ENCODE measurements at places on chromosomes 4 and X.

DNA sequence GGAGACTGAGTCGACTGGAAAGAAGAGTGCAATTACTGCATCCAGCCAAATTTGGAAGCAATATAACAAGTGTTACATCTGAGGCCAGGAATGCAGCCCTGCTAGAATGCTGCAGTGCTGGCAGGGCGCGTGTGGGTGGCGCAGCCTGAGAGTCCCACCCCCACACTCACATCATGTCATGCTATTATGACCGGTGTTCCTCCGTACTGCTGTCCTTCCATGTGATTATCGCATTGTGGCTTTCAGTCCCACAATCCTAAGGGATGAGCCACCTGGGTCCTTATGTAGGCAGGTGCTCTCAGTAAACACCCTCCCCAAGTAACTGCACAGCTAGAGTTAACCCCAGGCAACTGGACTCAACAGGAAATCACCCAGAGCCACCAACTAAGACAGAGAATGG, 122.6 kb upstream of the CPEB2 start:
- no peak for DNase-seq

DNA sequence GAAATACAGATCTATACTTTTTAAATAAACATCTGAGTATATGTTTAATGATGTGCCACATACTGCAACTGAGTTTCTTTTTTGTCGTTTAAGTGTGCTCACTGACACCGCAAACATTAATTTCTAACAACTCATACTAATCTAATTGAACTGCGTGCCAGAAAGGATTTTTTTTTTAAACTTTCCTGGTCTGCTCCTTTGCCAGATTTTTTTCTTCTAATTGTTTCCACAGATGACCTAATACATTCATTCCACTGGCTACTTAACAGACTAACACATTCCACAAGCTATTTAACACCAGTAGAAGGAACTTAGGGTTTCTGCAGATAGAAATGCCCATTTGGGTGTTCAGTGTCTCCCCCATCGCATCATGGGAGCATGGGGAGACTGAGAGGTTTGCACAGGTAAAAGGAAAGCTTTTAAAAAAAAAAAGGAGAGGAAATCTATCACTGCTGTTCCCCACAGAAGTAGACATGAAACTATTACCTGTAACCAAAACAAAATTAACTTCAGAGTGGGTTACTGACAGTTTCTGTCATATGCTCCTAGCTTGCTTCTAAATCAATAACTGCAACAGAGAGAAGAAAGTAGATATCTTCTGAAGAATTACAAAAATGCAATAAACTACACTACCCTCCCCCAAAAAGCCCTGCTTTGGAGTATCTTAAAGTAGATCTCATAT, 31.6 kb downstream of the SH3KBP1 start:
- DNase-seq = no peak

DNA sequence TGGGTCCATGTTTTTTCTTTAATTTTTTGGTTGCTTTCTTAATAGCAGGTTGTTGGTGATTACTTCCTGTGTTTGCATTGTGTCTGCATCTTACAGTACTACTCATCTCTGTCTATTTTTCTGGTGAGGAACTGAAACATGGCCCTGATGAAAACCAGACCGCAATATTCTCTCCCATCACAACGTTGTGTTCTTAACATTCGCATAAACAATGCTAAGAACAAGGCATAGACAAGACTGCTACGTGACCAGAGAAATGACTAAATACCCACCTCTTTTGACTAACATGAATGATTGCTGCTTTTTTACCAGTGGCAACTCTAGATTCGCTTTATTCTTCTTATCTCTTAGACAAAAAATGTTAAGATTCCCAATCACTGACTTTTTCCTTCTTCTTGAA, 179.1 kb downstream of the GC start:
- no peak for DNase-seq

DNA sequence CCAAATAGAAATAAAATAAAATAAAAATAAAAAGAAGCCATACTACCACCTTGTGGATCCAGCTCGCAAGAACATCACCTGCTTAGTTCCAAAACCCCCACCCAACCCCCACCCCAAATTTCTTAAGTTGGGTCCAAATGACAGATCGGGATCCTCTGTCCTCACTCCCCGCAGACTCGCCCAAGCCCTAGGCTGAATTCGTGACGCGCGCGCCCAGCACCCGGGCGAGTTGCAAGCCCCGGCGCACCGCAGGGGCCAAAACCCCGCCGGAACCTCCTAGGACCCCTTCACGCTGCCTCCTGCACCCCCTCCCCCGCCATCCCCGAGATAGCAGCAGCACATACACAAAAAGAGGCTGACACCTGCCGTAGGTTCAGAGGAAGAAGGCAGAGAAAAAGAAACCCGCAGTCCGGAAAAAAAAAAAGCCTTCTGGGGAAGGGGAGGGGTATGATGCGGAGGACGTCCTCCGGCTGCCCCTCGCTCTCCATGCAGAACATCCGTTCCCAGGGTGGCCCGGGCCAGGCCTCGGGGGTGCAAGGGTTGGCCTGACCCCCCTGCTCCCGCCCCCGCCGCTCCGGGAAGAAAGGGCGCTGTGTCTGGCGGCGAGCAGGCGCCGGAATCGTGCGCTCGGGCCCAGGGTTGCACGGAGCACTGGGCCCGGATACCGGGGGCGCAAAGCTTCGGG, 2.6 kb downstream of the NLGN4X start:
- DNase-seq = no peak

DNA sequence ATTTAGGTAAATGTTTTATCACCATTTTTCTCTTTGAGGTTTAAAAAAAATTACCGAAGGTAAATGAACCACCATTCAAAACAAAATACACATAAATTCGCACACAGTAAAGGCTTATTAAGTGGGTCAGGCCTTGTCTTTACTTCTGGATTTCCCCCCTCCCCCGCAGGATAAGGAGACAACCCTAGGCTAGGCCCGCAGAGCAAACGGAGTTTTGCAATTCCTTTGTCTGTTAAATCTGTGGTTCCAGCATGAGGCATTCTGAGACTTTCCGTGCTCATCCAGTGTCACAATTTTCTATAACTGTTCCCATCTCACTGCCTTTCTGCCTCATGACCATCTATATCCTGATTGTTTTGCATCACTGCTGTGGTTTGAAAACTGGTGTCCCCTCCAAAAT, 307.4 kb downstream of the DCHS2 start:
- DNase-seq = no peak

DNA sequence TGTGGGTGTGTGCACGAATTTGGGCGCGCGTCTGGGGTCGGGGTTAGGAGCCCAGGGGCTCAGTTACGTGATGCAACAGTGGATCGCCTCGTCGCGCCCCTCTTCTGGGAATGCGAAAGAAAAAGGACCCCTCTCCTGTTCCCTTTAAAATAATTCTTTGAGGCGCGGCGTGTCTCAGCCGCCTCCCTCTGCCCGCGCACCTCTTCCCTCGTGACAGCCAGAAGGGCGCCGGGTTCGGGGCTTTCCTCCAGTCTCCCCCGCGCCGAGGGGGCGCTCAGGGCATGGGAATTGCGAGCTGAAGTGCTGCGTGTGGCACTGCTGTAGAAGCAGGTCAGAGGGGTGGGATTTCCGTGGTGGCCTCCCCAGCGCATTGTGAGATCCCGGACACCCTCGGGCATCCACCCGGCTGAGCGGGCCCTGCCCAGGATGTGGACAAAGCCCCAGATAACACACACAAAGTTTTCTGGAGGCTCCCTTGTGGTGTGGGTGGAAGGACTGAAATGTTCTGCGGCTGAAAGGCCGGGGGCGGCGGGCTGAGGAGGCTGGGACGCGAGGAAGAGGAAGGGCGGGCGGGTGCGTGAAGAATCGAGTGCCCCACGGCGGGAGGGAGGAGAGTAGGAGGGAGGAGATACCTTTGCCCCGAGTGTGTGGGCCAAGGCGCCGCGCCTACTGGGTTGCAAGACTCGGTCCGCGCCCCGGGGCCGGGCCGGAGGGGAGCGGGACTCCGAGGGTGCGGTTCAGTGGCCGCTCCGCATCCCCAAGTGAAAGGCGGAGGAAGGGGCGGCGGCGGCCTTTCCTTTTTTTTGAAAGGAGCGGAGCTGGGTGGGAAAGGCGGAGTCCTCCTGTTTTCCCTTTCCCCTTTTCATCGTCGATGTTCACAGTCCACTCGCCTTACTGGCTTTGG, 752 bp downstream of the SEPTIN11 start:
- no peak for DNase-seq

DNA sequence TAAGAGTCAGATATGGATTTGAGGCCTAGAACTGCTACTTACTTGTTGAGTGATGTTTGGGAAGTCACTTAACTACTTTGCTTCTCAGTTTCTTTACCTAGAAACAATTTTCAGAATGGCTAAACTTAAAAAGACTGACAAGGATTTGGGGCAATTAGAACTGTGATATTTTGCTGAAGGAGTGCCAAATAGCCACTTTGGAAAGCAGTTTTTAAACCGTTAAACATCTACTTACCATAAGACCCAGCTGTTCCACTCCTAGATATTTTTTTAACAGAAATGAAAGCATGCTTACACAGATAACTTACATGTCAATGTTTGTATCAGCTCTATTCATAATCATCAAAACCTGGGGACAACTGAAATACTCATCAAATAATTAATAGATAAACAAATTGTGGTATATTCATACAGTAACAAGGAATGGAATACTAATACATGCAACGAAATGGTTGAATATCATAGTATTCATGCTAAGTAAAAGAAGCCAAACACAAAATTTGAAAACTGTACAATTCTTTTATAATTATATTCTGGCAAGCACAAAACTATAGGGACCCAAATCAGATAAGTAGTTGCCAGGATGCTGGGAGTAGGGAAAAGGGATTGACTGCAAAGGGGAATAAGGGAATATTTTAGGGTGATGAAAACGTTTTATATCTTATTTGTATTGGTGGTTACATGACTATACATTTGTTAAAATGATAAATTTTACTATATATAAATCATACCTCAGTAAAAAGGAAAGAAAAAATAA, 24.0 kb downstream of the RPA4 start:
- no peak for DNase-seq

- DNase-seq = no peak
Observed at GRCh38 chrX:119089619-119090018, 16.8 kb downstream of the CT47C1 start.

DNA sequence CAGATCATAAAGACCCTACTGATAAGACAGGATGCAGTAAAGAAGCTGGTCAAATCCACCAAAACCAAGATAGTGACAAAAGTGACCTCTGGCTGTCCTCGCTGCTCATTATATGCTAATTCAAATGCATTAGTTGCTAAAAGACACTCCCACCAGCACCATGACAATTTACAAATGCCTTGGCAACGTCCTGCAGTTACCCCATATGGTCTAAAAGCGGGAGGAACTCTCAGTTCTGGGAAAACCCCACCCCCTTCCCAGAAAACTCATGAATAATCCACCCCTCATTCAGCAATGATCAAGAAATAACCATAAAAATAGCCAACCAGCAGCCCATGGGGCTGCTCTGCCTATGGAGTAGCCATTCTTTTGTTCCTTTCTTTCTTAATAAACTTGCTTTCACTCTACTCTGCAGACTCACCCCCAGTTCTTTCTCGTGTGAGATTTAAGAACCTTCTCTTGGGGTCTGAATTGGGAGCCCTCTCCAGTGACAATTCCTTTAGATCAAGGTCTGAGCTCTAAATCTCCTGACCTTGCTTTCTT, 217.1 kb upstream of the STS start:
- no peak for DNase-seq

DNA sequence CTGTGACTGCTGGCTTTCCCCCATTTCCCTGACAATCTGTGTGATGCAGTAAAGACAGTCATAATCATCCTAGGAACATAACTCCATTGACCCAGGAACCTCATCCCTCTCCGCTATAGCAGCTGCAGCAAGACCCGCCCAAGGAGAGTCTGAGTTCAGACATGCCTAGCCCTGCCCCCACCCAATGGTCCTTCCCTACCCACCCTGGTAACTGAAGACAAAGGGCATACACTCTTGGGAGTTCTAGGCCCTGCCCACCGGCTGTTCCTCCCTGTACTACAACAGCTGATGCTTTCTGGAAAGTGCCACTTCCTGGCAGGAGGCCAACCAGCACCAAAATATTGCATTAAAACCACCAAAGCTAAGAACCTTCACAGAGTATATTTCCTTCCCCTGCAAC, 1035.6 kb downstream of the C4orf33 start:
- DNase-seq = no peak

DNA sequence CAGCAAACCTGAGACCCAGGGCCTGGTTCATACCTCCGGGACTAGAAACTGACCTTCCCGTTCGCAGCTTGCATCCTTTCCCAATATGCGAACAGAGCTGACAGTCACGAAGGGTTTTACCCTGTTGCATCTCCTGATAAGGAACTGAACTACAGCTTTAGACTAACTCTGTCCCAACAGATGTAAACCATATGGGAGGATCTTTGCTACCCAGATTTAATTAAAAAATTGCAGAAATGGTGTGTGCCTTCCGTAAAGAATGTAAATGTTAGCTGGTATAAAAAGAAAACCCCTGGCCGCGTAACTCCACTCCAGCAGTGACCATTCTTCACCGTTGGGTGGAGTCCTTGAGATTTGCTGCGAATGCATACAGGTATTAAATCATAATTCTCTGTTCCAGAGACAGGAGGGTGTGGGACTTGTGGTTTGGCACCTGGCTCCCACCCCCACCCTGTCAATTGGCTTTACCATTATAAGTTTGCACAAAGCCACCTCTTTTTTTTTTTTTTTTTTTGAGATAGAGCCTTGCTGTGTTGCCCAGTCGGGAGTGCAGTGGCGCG, 40.6 kb upstream of the SORCS2 start:
- no peak for DNase-seq

All from DMS79 (cell line).